Activated CD8-positive, alpha-beta memory T cell treated with anti-CD3 and anti-CD28 coated beads for 48 hours (primary cell): ENCODE measurements at places on chromosomes 4 and X.

DNA sequence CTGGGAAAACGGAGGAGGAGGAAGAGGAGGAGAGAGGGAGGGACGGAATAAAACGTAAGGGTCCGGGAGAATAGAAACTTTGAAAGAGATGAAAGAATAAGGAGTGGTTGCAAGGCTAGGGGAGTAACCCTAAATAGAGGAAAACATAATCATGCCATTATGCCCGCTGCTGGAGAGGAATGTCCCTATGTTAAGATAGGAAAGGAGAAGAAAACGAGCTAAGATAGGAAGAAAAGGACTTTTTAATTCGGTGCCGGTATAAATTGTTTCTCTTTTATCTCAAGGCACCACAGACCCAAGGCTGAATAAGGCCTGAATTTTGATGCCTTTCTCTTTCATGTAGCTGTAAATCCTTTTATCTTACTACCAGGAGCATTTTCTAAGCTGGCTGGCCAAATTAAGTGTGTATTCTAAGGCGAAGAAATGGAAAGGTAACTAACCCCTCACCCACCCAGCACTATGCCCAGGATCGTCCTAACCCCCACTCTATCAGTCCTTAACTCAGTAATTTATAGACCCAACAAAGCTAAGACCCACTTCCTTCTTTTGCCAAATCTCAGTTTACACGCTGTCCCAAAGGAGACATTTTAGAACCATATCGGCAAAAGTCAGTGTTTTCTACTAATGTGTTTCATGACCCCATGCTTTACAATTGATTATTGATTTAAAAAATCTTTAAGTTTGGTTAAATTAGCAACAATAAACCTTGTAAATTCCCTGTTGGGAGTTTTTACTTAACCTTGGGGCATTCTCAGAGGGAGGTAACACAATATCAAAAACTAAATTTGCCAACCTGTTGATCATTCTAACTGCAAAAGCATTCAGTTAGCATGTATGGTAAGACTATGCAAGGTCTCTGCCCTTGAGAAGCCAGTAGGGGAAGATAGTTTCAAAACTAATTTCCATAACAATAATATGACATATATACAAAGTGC, 1.1 kb upstream of the CUL4B start:
- no peak for DNase-seq

- DNase-seq: no peak
These were observed 1477.7 kb upstream of the IGFBP7 start for GRCh38 chr4:58587856-58588255.

GRCh38 chrX:133159205-133159604, 58.9 kb downstream of the TFDP3 start:
- no peak for DNase-seq

DNA sequence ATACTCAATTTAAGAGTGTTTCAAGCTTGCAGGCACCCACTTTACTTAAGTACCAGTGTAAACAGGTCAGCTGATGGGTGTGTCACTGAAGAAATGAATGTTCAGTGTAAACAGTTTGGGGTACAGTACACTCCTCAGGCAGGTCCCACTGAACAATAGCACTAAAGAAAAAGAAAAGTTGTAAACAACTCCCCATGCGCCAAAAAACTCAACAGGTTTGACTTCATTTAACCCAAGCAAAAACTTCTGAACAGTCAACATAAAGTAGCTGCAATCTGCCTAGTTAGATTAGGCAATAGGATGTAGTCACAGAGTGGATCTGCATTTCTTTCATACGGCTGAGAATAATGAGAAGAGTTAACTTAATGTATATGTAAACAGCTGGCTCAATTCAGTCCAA, 93.2 kb downstream of the FAM13A start:
- no peak for DNase-seq

DNA sequence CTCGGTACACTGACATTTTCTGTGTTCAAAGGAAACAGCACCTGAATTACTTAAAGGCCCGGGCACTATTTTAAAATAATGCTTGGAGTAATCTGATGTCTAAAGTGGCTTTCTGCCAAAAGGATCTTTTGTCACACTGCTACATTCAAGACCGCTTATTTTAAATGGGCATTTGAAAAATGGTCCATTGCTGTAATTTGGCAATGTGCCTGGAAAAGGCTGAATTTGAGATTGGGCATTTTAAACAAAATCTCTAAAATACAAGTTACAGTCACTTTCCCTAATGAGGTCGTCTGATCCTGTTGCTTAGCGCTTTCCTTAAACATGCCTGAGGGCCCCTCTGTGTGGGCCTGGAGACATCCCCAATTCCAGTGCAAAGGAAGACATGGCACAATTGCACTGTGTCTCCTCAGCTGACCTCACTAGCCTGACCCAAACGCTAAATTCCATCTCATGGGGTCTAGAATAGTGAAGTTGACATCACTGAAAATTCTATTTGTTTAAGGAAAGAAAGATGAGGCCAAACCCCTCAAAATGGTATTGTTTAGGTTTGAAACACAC, 214.2 kb downstream of the GPC3 start:
- DNase-seq: no peak
